ENCODE measurements at places on chromosomes 2 and 18. TPM values are rescaled to one million over a fixed set of nuclear protein-coding genes. Genes with fewer than 3 reads are reported as not detected.
A peak's percentile ranks its signal among the peaks of the same experiment; 100 is the strongest.

GRCh38 chr18:44117821-44118220 lies 562.9 kb upstream of the SETBP1 start:
- DNase-seq = no peak

GRCh38 chr2:101577173-101577572 lies 102.3 kb upstream of the RFX8 start:
- no peak for DNase-seq

- DNase-seq = peak; percentile 28
Measured at GRCh38 chr2:231672617-231673347, 35.5 kb upstream of the PTMA start.

DNA sequence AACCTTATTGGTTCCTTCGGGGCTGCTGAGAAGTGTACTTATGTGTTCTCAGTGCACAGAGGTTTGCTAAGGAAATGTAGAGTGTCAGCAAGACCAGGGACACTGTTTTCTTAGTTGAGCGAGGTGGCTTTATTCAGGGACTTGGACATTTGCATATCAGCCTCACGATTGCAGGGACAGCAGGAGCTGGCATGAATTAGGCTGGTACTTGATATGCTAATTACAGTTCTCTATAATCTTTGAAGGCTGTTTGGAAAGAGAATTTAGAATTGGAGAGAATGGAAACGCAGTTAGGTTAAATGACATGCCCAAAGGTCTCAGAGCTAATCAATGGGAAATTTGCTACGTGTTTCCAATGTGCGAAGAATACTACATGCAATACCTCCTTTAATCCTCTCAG lies 18.7 kb upstream of the MTCL1 start:
- DNase-seq = no peak

Gene CCDC141
- 30.6 TPM for total RNA-seq
